Hippocampal formation (tissue), 2 donors: ENCODE measurements at places on chromosomes 16 and 17.

DNA sequence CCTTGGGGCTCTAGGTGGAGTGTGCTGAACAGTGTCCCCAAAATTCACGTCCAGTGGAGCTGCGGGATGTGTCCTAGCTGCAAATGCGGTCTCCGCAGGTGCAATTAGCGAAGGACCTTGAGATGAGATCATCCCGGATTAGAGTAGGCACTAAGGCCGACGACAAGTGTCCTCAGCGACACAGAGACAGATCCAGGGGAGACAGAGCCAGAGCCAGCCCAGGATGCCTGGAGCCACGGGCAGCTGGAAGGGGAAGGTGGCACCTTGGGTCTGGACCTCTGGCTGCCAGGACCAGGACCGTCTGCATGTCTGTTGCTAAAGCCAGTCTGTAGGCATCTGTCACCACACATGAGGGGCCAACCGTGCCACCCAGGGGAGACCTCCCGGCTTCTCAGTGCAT is 24.5 kb downstream of the SLC7A5 start:
- no peak for DNase-seq

- no peak for DNase-seq
Measured at GRCh38 chr16:2244926-2245795, 6.2 kb downstream of the ECI1 start.

DNA sequence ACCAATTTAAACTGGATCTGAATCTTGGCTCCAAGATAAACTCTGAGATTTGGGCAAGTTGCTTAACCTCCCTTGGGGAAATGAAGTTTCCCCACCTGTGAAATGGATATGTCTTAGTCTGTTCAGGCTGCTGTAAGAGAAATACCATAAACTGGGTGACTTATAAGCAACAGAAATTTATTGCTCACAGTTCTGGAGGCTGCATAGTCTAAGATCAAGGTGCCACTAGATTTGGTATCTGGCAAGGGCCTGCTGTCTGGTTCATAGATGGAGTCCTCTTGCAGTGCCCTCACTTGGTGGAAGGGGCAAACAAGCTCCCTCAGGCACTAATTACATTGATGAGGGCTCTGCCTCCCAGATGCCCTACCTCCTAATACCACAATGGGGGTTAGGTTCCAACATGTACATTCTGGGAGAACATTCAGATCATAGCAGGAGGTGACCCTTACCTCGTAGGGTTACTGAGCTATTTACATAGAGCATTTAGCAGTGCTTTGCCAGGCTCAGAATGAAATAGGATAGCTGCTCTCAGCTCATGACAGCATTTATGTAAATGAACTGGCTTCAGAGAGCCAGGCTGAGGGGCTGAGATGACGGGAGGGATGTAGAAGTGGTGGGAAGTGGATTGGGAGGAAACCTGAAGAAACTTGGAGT is 83.9 kb downstream of the SPECC1 start:
- DNase-seq, result no peak

- DNase-seq, result no peak
Measured at GRCh38 chr17:13437966-13438779, 163.6 kb downstream of the HS3ST3A1 start.

GRCh38 chr17:13755851-13756250 is 154.1 kb upstream of the HS3ST3A1 start:
- DNase-seq, result no peak
